ENCODE measurements at places on chromosomes 5 and 9.
A peak's percentile ranks its signal among the peaks of the same experiment; 100 is the strongest.

DNA sequence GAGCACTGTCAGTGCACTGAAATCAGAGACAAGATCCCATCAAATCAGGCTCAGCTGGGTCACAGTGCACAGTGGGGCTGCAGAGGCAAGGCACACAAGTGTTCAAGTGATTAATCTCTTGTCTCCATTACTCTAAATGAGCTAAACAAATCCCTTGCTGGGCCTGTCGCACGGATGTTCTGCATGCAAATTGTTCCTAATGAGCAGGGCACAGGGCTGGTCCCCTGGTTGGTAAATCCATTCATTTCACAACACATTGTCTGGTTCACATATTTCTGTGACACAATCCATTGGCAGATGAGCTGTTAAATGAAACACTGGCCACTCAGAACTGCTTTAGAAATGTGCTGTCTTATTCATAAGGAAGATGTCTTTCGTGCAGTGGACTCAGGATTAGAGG, 167.9 kb upstream of the BRINP1 start:
- DNase-seq: no peak

DNA sequence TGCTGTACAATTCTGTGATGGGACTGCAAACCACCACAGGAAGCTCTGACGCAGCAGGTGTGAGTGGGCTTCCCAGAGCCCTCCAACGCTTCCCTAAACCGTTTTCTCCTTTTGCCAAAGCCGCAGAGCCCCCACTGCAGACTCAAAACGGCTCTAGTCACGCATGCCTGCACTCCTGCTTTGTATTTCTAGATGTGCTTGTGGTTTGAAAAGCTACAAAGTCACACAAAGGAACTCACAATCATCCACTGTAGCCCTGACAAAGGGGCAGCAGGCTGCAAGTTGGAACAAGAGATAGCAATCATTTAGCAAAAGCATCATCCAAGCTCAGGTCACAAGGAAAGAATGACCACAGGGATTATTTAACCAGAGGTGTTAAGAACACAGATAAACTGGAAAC, 79.3 kb downstream of the PTPN3 start:
- DNase-seq: peak; percentile 29

GRCh38 chr9:119027901-119028699, 341.1 kb downstream of the BRINP1 start:
- DNase-seq: no peak

- DNase-seq: no peak
These were observed 69.6 kb downstream of the FBXL17 start for GRCh38 chr5:108312258-108312657.

DNA sequence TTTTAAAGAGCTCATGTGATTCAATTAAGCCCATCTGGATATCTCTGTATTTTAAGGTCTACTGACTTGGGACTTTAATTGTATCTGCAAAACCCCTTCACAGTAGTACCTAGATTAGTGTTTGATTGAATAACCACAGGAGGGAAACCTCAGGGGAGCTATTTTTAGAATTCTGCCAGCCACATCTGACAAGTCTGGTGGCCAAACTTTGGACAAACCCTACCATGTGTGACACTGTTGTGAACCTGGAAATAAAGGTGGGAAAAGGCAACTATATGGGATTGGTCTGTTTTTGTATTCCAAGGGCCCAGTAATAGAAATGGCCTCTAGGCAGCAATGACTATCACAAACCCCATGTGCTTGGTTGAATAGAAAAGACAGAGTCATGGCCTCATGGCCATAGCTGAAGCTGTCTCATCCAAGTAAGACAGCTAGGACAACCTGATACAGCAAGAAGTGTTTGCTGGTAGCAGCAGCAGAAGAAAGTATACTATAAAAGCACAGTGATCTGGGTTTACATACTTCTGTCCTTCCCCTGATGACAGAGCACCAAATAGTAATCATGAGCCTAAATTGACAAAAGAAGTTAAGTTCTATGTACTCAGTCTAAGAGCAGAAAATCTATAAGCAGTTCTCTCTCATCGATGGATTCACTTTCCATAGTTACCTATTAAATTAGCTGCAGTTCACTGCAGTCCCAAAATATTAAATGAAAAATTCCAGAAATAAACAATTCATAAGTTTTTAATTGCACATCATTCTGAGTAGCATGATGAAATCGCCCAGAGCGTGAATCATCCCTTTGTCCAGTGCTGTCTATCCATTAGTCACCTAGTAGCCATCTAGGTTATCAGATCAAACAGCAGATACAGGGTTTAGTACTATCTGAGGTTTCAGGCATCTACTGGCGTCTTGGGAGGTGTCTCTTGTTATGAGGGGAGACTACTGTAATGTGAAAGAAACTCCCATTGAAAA, 189.8 kb downstream of the ARHGAP26 start:
- peak; percentile 81 for DNase-seq

DNA sequence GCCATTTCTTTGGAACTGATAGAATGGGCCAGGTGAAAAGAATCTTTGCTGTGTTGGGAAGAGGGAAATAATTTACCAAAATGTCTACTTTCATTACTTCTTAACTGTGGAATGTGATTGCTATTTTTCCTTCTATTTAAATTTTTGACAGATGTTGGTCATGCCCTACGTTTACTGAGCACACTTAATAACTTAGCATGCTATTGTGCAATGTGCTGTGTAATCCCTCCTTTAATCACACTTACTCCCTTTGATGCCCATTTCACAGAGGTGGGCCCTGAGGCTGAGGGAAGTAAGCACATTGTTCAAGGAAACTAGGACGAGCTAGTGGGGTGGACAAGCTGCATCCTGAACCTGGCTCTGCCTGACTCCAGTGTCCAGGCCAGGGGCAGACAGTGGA, 47.8 kb upstream of the INSYN2B start:
- DNase-seq: no peak

DNA sequence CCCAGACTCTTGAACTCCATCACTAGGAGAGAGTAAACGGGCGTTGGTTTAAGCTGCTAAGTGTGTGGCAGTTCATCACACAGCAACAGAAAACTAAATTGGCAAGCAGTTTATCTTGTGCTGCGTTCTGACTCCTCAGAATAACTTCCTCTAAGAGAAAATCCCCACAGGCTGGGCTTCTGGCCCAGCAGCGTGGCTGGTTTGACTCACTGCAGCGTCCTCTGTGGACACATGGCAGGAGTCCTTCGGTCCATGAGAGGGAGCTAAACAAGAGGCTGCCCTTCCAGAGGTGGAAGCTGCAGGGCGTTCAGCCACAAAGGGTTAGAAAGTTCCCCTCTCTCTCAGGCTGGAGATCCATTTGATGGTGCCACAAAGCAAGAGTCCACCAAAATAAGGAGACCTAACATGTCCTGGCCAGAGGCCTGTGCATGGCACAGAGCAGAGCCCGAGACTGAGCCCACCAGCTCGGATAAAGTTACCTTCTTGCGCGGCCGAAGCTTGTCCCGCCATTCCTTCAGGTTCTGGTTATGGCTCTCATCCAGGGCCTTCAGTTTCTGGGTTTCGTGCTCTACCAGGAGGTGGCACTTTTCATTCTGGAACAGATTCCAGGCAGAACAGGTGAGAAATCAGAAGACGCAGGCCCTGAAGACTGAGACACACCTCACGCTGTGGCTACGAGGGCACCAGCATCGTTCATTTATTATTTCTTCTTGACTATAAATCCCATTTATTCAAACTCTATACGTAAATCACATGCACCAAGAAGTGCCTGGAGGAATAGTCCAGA, 46.2 kb upstream of the FBXW11 start:
- DNase-seq: peak; percentile 86

GRCh38 chr5:134656690-134657089, 8.1 kb downstream of the SEC24A start:
- no peak for DNase-seq

GRCh38 chr9:101566904-101567724, 27.7 kb downstream of the PPP3R2 start:
- DNase-seq: peak; percentile 13

DNA sequence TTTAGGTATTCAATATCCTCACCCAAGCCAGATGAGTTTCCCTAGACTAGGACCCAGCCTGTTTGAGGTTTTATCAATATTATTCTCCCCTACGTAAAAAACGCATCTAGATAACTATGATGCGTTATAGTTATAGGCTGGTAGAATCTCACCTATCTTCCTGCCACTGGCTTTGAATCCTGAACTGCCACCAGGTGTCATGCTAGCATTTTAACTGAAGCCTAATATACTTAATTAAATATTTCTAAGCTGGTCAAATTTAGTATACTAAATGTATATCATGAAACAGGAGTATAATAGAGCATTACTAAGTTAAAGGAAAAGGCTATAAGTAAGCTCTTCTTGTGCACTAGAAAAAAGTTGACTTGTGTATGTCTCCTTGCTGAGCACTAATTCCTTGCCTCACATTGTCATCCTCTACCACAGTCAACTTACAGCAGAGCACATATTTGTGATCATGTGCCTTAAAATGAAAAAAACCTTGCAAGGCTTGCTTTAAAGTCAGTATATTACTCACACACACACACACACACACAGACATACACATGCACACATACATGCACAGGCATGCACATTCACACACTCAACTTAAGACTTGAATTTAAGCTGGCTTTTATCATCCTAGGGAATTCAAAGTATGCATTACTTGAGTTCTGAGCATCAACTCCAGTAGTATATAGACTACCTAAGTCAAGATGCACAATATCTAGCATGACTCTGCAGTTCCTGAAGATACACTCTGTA, 303.4 kb downstream of the ADGRV1 start:
- no peak for DNase-seq

DNA sequence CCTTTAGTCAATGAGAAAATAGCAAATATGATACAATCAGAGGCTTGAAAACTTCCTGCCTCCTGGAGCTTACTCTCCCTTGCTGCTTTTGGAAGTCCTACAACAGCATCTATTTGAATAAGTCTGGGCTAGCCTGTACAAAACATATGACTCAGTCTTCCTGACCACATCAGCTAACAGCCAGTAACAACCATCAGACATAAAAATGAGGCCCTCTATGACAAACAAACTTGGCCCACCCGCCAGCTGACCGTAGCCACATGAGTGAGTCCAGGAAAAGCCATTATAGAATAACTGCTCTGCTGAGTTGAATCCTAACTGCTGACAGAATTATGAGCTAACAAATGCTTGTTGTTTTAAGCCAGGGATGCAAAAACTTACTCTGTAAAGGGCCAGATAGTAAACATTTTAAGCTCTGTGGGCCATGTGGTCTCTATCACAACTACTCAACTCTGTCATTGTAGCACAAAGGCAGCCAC, 347.6 kb downstream of the PTPRD start:
- peak; percentile 84 for DNase-seq

DNA sequence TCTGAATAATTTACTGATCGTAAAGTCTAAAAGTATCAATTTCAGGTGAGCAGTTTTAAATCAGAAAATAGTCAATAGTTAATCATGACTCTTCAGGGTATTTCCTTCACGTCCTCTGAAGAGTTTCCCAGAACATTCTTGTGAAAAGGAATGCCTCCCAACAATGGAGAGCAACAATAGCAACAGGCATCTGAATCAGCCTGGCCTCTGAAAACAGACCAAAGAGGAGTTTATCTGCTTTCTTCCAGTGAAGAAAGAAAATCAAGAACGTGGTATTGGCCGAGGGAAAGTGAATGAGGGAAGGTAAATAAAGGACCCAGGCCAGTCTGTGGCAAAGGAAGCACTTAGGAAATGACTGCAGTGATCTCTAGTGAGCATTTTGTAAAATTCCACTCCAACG, 26.1 kb upstream of the RASGEF1C start:
- DNase-seq: no peak

- no peak for DNase-seq
These were observed 22.9 kb upstream of the SPINK1 start for GRCh38 chr5:147854331-147854730.

- DNase-seq: peak; percentile 57
These were observed at the start of gene C1QTNF3 for GRCh38 chr5:34043099-34043876. Gene C1QTNF3, minus strand, starts transcription at chr5:34043213. Its CDS starts 88 bp downstream, at chr5:34043125.

DNA sequence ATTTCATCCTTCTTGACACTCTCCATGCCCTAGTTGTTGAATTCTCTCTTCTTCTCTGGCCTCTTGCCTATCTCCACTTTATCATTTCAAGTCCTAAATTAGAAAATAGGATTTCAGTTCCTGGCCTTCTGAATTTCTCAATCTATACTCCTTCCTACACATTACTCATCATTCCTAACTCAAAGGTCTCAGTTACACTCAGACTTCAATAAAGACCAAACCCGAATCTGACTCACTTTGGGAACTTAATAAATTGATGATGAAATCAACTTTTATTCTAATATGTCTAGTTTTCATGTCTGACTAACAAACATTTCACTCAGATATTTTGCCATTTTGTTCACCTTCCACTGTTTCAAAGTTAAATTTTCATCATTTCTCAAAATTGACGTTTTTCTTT, 113.6 kb upstream of the TSLP start:
- peak; percentile 36 for DNase-seq

- DNase-seq: no peak
These were observed 50.5 kb upstream of the CPEB4 start for GRCh38 chr5:173837654-173838053.

DNA sequence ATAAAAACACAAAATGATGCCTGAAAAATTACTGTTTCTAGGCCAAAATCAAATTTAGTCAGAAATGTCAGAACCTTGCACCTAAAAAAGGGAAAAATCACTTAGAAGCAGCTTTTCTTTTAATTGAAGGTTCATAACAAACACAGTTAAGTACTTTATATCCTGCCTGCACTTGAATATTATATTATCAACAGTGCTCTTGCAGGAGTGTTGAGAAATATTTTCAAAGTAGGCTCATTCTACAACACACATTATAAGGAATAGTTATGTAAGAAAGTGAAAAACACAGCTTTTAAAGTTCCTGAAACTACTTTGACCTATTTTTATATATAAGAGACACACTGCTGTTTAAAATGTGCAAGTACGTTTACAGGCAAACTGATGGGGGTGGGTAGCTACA, 8.3 kb downstream of the EDIL3 start:
- no peak for DNase-seq

DNA sequence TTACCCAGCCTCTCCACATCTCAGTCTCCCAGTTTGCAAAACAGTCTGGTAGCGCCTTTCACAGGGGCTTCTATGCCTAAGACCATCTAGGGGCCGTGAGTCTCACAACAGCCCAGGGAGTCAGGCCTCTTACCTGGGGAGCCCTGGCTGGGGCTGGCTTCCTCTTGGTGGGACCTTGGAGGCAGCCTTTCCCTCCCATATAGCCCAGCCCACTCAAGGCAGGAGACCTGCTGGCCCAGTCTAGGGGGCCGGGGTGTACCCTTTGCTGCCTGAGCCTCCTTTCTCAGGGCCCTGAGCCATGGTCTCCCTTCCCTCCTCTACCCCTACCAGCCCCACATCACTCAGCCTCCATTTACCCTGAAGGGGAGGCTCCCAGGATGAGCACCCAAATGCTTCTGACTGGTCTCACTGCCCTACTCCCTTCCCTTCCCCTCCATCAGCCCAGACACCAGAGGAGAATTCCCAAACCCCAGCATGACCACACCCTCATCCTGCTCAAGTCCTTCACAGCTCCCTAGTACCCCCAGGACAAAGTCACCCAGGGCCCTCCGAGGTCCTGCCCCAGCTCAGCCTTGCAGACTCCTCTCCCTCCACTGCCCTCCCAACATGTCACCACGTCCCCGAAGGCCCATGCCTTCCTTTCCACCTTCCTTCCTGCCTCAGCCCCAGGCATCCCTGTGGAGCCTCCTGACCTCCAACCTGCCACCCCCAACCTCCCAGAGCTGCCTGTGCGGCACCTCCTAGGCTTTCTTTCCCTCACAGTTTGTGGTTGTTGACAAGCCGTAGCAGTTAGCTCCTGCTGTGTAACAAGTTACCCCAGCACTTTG, 55.3 kb downstream of the BARX1 start:
- DNase-seq: no peak

- no peak for DNase-seq
These were observed 118.9 kb downstream of the PAM start for GRCh38 chr5:102874054-102874453.
